ENCODE measurements at places on chromosomes 13 and 19. TPM values are rescaled to one million over a fixed set of nuclear protein-coding genes. Genes with fewer than 3 reads are reported as not detected.

CDK8 gene
- 29.4 TPM for total RNA-seq

ZNF776 gene
- 18.4 TPM for total RNA-seq

- no peaks in the 10 kb centered on the region for H3K36me3 ChIP-seq
- H3K27me3 ChIP-seq, result no peaks in the 10 kb centered on the region
- H3K27ac ChIP-seq, result no peak overlapping the region
- no peak for DNase-seq
- no peak overlapping the region for H3K4me3 ChIP-seq
These were observed 194.7 kb downstream of the B3GLCT start for GRCh38 chr13:31394506-31394905.

DNA sequence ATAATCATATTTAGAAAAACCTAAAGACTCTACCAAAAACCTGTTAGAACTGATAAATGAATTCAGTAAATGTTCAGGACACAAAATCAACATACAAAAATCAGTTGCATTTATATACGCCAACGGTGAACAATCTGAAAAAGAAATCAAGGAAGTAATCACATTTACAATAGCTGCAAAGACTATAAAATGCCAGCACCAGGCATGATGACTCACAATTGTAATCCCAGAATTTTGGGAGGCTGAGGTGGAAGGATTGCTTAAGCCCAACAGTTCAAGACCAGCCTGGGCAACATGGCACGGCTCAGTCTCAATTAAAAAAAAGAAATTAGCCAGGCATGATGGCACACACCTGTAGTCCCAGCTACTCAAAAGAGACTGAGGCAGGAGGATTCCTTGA lies 7.0 kb downstream of the ZNF562 start:
- H3K27me3 ChIP-seq, result no peaks in the 10 kb centered on the region
- H3K4me1 ChIP-seq, result no peaks in the 10 kb centered on the region
- H3K36me3 ChIP-seq, result peaks cover 39% of the 10 kb centered on the region
- H3K27ac ChIP-seq, result no peak overlapping the region

HCN2 gene
- total RNA-seq, result 0.15 TPM

GRCh38 chr19:16969135-16969534 lies 57.5 kb downstream of the CPAMD8 start:
- no peak overlapping the region for H3K27ac ChIP-seq
- no peak for DNase-seq
- H3K36me3 ChIP-seq, result no peaks in the 10 kb centered on the region
- H3K27me3 ChIP-seq, result no peaks in the 10 kb centered on the region
- no peaks in the 10 kb centered on the region for H3K4me1 ChIP-seq
- H3K4me3 ChIP-seq, result no peak overlapping the region

SH2D3A gene
- 10.7 TPM for total RNA-seq

ZNF534 gene
- total RNA-seq, result not detected

AXL gene
- total RNA-seq, result 10.9 TPM

DNA sequence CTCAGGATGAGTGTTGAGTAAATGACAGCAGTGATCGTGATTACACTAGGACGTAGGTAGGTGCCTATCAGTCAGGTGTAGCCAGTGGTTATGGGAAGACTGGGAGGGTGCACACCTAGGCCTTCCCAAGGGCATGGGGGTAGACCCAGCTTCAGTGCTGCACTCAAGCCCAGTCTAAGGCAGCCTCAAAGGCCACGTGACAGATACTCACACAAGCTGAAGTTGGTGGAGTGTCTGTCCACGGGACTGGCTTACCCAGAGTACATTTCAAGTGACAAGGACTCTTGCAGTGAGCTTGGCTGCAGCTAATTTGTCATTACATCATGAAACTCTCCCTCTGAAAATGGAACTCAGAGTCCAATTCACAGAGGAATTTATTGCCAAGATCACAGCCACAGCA lies 118.3 kb downstream of the SHISA2 start:
- no peak overlapping the region for H3K4me3 ChIP-seq
- no peak overlapping the region for H3K27ac ChIP-seq
- no peaks in the 10 kb centered on the region for H3K36me3 ChIP-seq

All from endodermal cell (in vitro differentiated cells).